ENCODE measurements at places on chromosomes 4 and X.

DNA sequence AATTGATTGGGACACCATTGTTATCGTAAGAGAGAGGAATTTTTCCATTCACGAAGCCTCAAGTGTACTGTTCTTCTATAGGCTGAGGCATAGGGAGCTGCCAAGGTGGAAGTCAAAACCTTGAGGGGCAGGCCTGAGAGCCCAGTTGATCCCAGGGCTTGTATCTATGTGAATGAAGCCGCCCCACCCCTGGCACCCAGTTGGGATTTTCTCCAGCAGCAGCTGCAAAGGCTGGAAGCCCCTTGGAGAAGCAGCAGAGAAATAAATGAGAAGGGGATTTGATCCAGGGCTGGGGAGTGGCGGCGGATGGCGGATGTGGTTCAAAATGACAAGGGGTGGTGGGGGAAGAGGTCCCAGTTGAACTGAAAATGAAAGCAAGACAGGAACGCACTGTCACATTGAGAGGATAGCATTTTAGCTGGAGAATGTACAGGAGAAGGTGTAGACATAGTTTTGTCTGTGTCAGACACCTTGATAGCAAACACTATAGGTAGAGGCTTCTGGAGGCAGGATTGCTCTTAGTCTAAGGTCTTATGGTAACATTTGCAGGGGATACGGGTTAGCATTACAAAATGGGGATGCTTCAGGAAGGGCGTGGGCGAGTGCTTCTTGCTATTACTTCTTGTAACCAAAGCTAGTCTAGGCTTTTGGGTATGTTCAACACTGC lies 32.6 kb downstream of the DOCK11 start:
- DNase-seq, result no peak

DNA sequence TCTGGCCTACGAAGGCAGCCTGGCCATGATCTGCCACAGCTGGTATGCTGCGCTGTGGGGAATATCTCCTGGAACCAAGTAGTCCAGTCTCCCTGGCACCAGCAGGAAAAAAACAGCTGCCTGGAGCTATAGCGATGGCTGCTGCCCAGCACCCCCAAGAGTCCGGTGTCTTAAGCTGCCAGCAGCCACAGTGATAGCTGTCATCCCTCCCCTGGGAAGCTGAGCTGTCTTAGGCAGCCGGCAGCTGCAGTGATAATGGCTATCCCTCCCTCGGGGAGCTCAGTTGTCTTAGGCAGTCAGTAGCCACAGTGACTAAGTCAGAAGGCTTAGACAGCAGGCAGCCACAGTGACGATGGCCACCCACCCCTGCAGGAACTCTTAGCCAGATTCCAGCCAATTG lies 205.1 kb downstream of the STPG2 start:
- DNase-seq, result no peak

DNA sequence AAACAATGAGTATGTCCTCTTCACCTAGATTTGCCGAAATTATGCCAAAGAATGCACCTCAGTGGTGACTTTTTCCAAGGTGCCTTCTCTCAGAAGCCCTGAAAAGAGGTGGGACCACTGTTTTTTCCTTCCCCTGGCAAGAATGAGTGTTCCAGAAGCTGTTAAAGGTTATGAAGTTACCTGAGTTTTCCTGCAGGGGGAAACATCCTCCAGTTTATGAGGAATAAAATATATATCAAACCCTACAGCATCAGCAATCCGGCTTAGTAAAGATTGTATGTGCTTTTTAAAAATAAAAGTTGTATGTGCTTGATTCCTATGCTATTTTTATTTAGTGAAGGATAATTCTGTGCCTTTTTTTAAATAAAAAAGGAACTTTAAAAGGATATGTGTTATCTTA lies 73.3 kb downstream of the RBM46 start:
- no peak for DNase-seq

DNA sequence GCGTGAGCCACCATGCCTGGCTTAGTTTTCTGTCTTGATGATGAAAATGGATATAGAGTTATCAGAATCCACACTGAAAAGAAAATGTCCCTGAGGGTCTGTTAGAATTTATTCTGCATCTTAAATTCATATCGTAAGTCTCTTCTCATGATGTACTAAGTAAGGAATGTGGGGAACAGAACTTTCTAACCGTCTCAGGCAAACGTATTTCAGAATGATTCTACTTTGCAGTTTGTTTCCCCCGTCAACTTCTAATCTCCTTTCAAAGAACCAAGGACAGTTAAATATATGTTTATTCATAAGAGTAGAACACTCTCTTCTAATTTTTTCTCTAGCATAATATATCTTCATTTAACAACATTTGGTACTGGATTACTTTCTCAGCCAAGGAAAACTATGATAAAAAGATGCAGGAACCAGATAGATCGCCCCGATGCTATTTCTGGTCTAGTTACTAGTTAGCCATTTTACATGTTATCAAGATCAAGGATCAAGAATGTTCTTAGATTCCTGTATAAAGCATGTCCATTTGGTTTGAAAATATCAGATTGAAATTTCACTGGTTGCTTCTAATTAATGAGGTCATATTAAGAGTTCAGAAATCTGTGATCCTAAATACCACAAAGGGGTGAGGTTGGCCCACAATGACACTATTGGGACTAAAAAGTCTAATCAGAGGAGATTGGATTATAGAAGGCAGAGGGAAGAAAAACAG lies 49.5 kb downstream of the METTL14 start:
- DNase-seq, result no peak

DNA sequence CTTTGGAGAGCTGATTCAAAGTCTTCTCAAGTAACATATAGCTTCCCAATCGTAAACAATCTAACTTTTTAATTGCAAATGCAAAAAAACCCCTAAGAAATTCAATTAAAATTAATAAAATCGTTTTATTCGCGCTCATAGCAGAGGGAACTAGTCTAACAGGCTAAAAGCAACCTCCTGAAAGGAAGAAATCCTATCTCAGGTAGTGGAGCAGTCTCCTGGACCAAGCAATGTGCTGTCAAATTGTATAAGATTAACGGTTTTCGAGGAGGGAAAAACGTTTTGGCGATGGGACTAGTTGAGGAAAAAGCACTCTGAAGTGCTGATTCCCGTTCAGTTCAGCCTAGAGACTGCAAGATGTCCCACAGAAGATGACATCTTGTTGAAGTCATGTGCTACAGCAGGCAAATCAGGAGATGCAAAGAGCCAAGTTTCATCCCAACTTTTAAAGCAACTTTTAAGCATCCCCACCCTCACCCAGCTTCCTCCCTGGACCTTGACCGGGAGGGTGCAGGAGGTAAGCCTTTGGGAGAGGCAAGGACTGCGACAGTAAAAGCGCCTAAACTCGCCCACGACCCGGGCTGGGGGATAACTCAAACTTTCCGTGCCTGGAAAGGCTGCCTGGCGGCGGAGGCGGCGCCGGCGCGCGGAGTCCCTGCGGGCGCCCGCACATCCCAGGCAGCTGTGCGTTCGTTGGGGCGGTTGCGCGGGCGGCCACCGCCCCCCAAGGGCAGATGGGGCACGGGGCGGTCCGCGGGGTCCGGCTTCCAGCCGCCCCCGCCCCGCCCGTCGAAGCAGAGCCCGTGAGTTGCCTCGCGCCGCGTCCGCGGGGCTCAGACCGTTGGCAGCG lies 784 bp downstream of the MAP7D3 start:
- peak; percentile 37 for DNase-seq

DNA sequence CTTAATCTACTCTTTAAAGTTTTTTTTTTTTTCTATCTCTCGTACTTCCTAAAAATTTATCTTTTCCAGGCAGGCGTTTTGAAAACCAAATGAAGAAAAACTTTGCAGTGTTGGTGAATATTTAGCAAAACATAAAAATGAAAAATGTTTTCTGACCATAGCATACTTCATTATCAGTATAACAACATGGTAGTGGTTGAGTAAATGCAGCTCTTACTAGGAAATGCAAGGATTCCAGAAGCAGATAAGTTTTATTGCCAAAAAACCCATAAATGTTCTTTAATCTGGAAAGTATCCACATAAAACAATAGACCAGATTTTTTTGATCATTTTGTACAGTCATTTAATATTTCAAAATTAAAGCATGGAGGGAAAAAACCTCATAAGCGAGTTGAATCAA lies 136.9 kb upstream of the GUCY1A1 start:
- DNase-seq, result no peak

- no peak for DNase-seq
Observed at GRCh38 chrX:78923198-78924015, 21.8 kb upstream of the P2RY10 start.

- DNase-seq, result no peak
Observed at GRCh38 chrX:39690541-39691415, 407.0 kb downstream of the BCOR start.

DNA sequence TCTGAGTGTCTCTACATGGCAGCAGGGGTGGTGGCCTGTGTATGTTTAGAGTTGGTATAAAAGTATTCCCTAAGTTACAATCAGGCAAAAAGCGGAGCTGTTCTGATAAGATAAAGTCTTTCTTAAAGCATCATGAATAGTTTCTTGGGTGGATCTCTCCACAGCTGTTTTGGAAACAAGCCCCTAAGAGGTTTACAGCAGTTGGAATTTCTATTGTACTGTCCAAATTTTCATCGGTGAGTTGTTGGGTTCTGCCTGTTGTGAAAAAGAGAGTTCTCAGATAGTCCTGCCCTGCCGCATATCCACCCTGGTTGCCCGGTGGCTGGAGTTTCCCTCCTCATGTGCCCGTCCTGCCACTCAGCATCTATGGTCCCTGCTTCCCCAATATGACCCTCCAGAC lies 50.1 kb downstream of the C4orf51 start:
- no peak for DNase-seq

- no peak for DNase-seq
Observed at GRCh38 chr4:108181704-108182103, 13.0 kb upstream of the LEF1 start.

- DNase-seq, result no peak
Observed at GRCh38 chr4:8207314-8207713, 8.2 kb downstream of the SH3TC1 start.

DNA sequence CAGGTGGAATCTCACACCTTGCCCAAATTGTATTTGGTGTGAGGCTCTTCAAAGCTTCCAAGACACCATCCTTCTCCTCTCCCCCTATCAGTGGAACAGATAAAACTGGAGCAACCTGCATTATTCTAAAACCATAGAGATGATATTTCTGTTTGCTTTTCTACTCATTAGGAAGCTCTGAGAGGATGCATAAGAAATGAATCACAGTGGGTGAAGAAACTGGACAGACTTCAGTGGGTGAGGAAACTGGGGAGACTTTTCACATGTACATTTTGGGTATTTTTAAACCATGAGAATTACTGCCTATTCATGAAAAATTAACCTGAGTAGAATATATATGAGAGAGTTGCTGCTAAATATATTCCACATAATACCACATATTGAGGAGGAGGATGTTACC lies 16.4 kb downstream of the HAND2 start:
- DNase-seq, result no peak

DNA sequence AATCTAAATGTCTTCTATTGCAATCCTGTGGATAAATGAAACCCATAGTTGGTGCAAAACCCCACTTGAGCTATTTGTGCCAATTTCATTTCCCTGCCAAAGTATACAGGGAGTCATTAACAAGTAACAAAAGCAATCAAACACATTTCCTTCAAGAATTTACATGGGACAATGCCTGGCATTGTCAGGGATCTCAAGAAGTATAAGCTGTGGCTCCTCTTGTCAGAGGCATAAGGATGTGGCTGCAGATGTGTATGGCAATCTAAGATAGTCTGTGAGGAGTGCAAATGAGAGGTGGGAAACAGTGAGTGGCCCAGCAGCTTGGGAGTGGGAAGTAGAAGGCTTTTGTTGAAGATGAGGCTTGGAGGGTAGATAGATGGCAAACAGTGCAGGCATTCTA lies 58.0 kb upstream of the SCML1 start:
- no peak for DNase-seq

- no peak for DNase-seq
Observed at GRCh38 chr4:183675625-183676024, 16.5 kb downstream of the TRAPPC11 start.

- no peak for DNase-seq
Observed at GRCh38 chr4:152304220-152304619, 231.7 kb downstream of the FBXW7 start.

GRCh38 chr4:173482330-173482931 lies 47.6 kb downstream of the HAND2 start:
- no peak for DNase-seq

DNA sequence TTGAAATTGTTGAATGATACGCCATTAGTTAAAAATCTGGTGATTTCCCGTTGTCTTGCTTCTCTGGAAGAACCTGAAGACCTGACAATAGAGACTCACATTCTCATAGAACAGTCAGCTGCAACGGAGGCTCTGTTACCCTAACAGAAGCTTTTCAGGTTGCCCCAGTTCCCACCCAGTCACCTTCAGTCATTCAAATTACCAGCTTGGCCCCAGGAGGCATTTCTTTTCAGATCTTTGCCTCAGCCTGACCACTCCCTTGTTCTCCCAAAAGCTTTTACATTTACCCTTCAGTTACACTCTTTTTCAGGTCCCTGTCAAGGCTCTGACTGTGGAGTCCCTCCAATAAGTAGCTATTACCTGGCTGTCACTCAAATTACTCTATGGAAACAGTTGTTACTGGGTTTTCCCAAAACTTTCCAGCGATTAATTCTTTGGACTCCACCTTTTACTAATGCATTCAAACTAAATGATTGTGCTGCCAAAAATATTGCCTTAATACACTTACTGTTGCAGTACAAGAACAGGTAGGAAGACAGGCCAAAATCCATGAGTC lies 162.2 kb upstream of the FTHL17 start:
- no peak for DNase-seq

GRCh38 chrX:27446423-27446822 lies 16.7 kb downstream of the PPP4R3C start:
- DNase-seq, result no peak

GRCh38 chr4:57034520-57034919 lies 55.8 kb downstream of the POLR2B start:
- no peak for DNase-seq

- no peak for DNase-seq
Observed at GRCh38 chrX:28843817-28844216, 256.6 kb downstream of the IL1RAPL1 start.

DNA sequence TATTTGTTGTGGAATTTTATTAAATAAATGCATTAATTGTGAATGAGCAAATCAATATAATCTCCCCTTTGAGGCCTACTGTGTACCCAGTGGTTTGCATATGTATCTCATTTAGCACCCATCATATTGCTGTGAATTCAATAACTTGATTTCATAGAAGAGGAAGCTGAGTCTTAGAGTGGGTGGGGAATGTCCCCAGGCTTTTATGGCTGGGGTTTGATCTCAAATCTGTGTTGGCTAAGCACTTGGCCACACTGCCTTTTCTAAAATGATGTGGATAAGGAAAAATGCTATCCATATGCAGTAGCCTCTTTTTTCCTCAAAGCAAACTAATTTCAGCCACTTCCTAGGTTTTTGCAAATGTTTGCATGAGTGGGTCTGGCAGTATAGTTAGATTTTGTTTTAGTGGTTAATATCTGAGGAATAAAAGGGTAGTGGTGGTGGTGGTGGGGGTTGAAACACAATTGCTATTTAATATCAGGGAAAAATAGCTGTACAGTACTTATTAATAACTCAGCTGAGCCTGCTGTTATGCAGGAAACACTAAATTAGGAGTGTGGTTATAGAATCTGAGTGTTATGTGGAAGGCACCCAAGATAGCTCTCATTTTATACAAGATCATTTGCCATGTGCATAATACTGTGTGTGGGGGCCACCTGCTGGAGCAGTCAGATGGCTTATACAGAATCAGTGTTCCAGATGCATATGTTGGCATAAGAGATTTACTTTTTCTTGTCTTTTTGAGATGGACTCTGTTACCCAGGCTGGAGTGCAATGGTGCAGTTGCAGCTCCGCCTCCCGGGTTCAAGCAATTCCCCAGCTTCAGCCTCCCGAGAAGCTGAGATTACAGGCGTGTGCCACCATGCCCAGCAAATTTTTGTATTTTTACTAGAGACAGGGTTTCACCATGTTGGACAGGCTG lies 108.0 kb downstream of the TMEM131L start:
- DNase-seq, result no peak
